ENCODE measurements at places on chromosomes 1 and 21.

DNA sequence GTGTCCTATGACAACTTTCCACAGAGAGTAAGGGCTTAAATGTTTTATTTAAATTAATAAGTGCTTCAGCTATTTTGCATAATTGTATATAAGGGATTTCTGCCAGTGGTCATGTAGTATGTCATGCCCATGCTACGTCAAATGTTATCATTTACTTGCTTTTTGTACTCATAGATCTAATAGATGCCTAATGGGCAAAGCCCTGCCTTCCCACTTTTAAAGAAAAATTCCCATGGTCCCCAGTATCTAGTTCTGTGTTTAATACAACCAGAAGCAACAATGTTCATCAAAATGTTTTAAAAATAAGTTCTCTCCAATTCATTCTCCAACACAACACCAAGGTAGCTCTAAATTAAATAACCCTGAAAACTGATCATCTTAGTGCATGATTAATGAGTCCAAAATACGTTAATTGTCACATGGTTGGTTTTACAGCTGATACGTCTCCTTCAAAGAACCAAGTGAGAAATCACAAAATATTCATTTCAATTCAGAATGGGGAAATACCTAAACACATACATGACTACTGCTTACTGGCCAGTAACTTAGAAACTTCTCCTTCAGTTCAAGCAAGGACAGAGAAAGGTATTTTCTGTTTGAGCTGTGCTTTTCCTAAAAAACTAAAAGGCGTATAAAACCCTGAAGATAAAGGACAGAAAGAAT lies 49.1 kb upstream of the SDC3 start:
- DNase-seq: no peak

- DNase-seq: no peak
Observed at GRCh38 chr1:14111121-14111520, 411.1 kb downstream of the PRDM2 start.

- no peak for DNase-seq
Observed at GRCh38 chr1:30368651-30369240, 354.6 kb downstream of the MATN1 start.

- no peak for DNase-seq
Observed at GRCh38 chr1:48608882-48609281, 136.9 kb upstream of the SPATA6 start.

- peak; percentile 98 for DNase-seq
Observed at GRCh38 chr1:243731301-243731891, 118.6 kb downstream of the AKT3 start.

GRCh38 chr1:222987674-222988076 lies 155.4 kb downstream of the TLR5 start:
- no peak for DNase-seq

DNA sequence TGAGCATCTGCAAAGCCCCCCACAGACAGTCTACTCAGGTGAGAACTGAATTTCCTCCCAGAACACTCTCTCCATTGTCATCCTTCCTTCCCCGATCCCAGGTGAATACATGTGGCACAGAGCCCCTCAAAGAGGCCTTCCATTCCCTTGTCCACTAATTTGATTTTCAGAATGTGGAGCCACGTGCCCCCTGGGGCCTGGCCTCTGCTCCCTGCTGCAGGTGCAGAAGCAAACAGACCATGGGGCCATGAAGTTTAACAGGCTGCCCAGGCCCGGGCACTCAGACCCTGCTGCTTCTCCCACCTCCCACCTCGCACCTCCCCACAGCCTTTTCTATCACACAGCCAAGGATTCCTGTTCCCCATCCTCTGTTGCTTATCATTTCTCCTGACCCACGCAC lies 243.8 kb upstream of the RAB4A start:
- DNase-seq: no peak

DNA sequence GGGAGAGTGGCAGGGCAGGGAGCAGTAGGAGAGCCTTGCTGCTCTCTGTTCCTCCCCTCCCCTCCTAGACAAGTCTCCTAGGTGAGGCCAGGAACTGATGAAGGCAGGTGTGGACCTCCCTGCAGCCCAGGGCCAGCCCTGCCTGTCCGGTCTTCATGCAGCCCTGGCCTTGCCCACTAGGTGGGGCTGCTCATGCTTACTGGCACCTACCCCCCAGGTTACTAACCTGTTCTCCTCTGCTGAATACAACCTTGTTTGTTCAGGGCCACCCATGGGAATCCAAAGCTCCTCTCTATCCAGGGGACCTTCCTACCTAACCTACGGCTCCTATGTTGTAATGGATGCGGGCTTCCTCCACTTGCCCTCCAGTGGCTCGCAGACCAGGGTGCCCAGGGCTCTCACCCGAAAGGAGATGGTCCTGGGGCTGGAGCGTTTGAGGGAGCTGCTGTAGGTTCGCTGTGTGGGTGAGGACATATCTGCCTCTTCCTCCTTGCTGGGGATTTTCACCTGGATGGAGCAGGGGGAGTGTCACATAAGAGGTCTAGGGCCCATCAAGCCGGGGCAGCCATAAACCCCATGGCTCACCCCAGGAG lies 7.9 kb upstream of the TNNT2 start:
- no peak for DNase-seq

- DNase-seq: no peak
Observed at GRCh38 chr1:51664421-51665240, 47.7 kb downstream of the OSBPL9 start.

DNA sequence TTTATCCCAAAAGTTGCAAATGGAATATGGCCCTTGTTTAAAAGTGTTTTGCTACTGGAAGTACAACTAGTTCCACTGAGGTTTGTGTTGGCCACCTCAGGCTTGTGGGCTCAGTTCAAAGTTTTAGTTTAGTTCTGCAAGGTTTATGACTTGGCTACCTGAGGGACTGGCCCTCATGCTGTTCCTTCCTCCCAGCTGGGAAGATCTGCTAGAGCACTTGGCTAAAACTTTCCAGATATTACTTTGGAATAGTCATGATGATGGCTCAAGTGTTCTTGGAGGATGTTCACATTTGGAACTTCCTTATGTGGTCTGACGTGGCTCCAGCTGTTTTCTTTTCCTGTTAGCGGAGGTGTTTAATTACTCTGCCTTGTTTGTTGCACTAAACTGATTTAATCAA lies 110.2 kb upstream of the IVNS1ABP start:
- no peak for DNase-seq

DNA sequence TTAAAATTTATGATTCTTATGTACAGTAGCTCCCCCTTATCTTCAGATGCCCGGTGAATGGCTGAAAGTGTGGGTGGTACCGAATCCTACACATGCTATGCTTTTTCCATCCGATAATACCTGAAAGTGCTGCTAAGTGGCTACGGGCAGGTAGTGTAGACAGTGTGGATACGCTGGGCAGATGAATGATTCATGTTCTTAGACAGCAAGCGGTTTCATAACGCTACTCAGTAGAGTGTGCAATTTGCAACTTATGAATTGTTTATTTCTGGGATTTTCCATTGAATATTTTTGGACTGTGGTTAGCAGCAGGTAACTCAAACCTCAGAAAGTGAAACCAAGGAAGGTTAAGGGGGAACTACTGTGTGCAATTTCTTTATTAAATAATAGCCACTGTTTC lies 7.5 kb downstream of the PCP4 start:
- DNase-seq: no peak

- DNase-seq: no peak
Observed at GRCh38 chr1:153613406-153613805, 469 bp upstream of the S100A16 start.

GRCh38 chr21:34827445-34828235 lies 158.8 kb downstream of the CLIC6 start:
- DNase-seq: no peak

DNA sequence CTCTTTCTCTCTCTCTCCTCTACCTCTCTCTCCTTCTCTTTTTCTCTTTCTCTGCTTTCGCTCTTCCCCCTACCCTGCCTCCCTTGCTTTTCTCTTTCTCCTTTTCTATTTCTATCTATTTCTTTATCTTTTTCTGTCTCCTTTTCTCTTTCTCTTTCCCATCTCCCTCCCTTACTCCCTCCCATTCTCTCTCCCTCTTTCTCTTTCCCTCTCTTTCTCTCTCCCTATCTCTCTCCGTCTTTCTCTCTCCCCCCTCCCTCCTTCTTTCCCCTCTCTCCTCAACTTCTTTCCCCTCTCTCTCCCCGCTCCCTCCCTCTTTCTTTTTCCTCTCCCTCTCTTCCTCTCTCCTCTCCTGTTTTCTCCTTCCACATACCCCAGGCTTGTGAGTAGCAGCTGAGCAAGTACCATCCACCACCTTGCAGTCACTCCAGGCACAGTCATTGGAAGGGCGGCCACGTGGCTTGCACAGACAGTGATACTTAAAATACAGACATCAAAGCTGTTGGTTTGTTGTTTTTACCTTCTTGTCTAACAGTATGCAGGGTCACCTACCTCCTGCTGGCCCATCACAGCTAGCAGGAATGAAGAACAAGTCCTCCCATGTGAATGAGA lies 209.1 kb upstream of the COA6 start:
- DNase-seq: no peak

GRCh38 chr21:31887391-31887841 lies 14.6 kb downstream of the HUNK start:
- DNase-seq: no peak

GRCh38 chr21:46308431-46308830 lies 15.2 kb downstream of the C21orf58 start:
- DNase-seq: no peak

- no peak for DNase-seq
Observed at GRCh38 chr1:117583247-117583646, 22.6 kb upstream of the TENT5C start.

GRCh38 chr1:180026556-180026955 lies 71.9 kb downstream of the CEP350 start:
- DNase-seq: no peak

DNA sequence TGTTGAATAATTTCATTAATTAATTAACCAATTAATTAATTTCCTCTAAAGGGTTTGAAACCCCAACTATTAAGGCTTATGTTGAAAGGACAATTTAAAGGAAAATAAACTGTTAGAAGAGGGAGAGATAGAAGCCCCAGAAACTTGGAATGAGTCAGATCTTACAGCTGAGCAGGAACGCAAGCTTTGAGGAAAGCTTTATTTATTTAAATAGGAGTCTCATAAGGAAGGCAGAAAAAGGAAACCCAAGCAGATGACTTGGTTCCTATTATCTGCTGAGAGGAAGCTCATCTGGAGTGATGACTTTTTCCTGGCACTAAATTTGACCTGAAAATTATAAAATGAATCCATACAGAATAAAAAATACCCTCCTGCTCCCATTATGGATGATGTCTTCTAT lies 105.1 kb downstream of the ROR1 start:
- no peak for DNase-seq

DNA sequence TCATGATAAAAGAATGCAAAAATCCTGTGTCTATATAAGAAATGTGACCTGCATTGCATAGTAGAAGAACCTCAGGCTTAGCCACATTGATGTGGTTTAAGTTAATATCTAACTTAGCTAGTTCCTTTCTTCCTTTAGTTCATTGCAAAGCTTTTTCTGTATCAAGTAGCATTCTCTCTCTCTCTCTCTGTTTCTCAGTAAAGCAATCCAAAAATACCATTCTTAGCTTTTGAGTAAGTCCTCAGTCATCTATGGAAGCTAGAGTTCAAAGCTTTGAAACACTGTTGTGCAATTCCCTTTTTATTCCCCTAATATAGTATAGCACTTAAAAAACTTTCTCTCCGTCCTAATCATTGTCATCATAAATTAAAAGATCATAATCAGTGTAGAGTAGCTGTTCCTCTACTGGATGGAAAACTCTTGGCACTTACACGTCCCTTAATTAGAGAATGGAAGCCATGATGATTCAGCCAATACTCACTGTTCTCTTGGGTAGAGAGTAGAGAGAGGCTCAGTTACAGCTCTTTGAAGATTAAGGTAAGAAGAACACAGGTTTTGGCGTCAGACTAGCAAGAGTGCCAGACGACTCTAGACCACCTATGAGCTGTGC lies 350.3 kb upstream of the LYPLAL1 start:
- no peak for DNase-seq

DNA sequence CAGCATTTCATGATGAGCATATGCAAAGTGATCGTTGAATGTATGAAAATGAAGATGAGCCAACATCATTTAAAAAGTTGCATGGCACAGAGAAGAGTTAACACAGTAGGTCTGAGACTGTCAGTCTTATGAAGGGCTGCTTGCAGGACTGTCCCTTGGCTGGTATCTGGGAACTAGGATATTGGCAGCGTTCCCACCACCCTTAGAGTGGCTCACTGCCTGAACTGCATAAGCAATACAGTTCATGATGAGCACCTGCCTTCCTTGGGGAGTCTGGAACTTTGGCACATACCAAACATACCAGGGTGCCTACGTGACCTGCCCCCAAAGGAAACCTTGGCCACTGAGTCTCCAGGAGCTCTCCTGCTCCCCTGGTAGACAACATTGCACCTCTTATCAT lies 161.8 kb downstream of the DSCAM start:
- DNase-seq: no peak

DNA sequence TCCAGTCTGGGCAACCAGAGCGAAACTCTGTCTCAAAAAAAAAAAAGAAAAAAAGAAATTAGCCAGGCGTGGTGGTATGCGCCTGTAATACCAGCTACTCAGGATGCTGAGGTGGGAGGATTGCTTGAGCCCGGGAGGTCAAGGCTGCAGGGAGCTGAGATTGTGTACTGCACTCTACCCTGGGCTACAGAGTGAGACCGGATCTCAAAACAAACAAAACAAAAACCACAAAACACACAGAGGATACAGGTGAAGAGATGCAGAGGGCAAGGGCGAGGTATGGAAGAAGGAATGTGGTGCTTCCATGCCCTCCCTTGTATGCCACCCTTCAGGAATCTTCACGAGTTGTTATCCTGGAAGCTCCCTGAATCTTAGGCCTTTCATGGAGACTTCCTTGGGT lies 68.5 kb downstream of the NDUFS5 start:
- no peak for DNase-seq

GRCh38 chr1:152983234-152983633 lies 647 bp upstream of the SPRR1A start:
- no peak for DNase-seq

- DNase-seq: peak; percentile 8
Observed at GRCh38 chr1:165367375-165367993, 11.0 kb upstream of the LMX1A start.

DNA sequence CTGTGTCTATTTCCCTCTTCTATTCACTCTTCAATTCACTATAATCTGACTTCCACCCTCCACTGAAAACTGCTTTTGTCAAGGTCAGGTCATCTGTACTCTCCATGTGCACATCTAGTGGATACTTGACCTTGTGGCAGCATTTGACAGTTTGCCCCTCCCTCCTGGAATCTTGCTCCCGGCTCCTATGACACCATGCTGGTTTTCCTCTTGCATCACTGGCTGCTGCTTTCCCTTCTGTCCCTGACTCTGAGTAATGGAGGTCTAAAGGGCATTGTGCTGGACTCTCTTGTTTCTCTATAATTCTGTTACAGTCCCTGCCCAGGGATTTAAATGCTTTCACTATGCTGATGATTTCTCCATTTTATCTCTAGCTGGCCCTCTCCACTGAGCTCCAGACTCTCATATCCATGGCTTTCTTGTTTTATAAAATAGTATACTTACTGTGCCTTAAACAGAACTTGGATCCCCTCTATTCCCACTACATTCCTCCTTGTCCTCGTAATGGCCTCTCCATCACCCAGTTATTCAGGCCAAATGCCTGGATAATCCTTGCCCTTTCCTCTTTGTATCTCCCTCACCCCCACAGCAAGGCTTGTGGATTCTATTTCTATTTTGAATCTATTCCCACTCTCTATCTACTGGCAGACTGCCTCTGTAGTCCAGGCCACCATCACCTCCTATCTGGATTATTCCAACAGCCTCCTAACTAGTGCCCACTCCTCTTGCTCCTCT lies 36.8 kb upstream of the PODN start:
- no peak for DNase-seq

- DNase-seq: no peak
Observed at GRCh38 chr1:3590139-3590763, 21.1 kb downstream of the MEGF6 start.

- no peak for DNase-seq
Observed at GRCh38 chr1:119391749-119392148, 23.2 kb downstream of the HAO2 start.
